ENCODE measurements at places on chromosomes 16 and 17. TPM values are rescaled to one million over a fixed set of nuclear protein-coding genes. Genes with fewer than 3 reads are reported as not detected.

CRHR1 gene
- not detected for polyA plus RNA-seq

TEPSIN gene
- 3.1 TPM for polyA plus RNA-seq

TLCD3B gene
- polyA plus RNA-seq, result 0.40 TPM

PRSS8 gene
- not detected for polyA plus RNA-seq

CD300C gene
- 1.2 TPM for polyA plus RNA-seq

GAST gene
- not detected for polyA plus RNA-seq

CCL14 gene
- polyA plus RNA-seq, result 75.8 TPM

TBC1D3C gene
- polyA plus RNA-seq, result 0.88 TPM

MT1H gene
- not detected for polyA plus RNA-seq

RNF43 gene
- polyA plus RNA-seq, result 5.9 TPM

NSF gene
- polyA plus RNA-seq, result 9.4 TPM

EMP2 gene
- 10.2 TPM for polyA plus RNA-seq

PRR35 gene
- polyA plus RNA-seq, result not detected

GPR139 gene
- polyA plus RNA-seq, result not detected

LPCAT2 gene
- polyA plus RNA-seq, result 7.1 TPM

TNP2 gene
- polyA plus RNA-seq, result not detected

TPSAB1 gene
- 4.8 TPM for polyA plus RNA-seq

TAF15 gene
- 143 TPM for polyA plus RNA-seq

KRTAP2-2 gene
- not detected for polyA plus RNA-seq

GSDMA gene
- polyA plus RNA-seq, result 0.53 TPM

ARMC5 gene
- polyA plus RNA-seq, result 37.9 TPM

ITFG1 gene
- polyA plus RNA-seq, result 8.4 TPM

ALDH3A1 gene
- 0.56 TPM for polyA plus RNA-seq

SLC2A4 gene
- 5.6 TPM for polyA plus RNA-seq

FBXO39 gene
- polyA plus RNA-seq, result not detected

KRTAP2-3 gene
- not detected for polyA plus RNA-seq
